ENCODE measurements at places on chromosomes 6 and 20.

DNA sequence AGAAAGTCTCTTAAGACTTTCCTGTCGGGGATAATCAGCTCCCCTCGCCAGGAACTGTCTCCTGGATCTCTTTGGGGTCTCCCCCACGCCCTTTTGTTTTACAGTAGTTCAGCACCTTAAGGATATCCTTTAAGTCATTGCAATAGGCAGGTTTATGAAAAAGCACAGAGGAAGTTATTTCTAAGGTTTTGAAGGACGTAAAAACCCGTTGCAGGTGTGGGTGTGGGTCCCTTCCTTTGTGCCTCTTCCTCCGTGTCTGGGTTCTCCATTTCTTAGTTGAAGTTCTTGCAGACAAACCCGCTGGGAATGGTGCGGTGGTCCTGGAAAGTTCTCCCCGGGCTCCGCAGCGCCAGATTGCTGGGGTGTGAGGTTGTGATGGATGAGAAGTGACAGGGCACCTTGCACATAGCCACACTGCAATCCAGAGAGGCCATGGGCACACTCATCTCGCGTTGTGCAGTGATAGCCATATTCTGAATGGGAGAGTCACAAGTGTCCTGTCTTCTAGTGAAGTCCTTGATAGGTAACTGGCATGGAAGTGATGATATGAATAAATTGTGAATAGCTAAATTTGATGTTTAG lies 65.2 kb downstream of the GTF2H5 start:
- DNase-seq, result no peak

DNA sequence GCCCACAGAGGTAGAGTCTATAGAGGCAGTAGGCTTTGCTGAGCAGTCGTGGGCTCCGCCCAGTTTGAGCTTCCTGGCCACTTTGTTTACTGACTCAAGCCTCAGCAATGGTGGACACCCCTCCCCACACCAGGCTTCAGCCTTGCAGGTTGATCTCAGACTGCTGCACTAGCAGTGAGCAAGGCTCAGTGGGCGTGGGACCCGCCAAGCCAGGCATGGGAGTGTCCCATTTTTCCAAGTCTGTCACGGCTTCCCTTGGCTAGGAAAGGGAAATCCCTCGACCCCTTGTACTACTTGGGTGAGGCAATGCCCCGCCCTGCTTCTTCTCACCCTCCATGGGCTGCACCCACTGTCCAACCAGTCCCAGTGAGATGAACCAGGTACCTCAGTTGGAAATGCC lies 135.3 kb upstream of the NT5E start:
- no peak for DNase-seq

GRCh38 chr6:33458676-33459075 lies 4.3 kb downstream of the ZBTB9 start:
- DNase-seq, result no peak

DNA sequence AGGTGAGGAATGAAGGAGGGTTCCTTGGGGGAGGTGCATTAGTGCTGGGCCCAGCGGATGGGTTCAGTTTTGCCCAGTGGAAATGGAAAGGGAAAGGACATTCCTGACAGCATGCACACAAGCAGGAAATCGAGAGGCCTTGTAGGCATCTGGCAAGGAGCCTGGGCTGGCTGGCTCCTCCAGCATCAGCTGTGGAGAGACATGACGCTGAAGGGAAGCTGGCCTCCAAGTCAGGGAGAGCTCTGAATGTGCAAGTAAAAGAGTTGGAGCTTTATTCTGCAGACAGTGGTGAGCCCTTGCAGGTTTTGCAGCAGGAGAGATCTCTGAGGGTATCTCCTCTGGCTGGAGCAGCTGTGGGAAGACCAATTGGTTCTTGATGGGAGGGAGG lies 154.3 kb downstream of the MRPL14 start:
- no peak for DNase-seq

DNA sequence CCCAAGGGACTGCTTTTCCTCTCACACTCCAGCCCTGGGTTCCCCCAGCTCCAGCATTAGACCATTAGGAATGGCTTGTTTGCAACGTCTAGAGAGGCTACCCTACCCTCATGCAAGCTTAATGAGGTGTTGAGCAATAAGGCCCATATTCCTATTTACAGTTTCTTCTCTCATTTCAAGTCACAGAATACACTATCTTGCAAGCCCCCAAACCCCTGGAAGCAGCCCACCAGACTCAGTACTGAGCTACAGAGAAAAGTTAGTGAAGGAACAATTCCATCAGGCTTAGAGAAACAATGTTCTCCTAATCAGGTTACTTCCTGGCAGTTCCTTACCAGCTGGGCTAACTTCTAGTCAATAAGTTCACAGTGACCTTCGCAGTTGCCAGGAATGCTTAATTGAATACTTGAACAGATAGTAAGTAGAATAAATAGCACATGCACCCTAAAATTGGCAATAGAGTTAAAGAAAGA lies 606.5 kb upstream of the NOX3 start:
- DNase-seq, result no peak

GRCh38 chr20:39829256-39829655 lies 859.8 kb downstream of the MAFB start:
- no peak for DNase-seq

DNA sequence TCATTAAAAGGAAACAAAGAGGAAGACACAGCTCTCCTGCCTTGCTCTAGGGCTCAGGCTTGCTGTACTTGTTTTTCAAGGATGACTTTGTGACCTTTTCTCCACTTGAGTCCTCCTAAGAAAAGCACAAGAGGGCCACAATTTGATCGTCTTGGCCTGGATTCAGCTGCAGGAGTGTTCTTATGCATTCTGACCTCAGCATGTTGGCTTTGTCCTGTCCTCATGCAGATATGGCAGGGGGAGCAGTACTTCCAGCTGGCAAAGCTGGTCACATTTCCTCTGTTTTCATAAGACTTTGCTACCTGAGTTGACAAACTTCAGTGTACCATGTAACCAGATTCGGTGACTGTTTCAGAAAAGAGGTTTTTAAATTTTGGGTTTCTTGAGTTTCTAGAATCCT lies 30.8 kb downstream of the KDM1B start:
- no peak for DNase-seq

DNA sequence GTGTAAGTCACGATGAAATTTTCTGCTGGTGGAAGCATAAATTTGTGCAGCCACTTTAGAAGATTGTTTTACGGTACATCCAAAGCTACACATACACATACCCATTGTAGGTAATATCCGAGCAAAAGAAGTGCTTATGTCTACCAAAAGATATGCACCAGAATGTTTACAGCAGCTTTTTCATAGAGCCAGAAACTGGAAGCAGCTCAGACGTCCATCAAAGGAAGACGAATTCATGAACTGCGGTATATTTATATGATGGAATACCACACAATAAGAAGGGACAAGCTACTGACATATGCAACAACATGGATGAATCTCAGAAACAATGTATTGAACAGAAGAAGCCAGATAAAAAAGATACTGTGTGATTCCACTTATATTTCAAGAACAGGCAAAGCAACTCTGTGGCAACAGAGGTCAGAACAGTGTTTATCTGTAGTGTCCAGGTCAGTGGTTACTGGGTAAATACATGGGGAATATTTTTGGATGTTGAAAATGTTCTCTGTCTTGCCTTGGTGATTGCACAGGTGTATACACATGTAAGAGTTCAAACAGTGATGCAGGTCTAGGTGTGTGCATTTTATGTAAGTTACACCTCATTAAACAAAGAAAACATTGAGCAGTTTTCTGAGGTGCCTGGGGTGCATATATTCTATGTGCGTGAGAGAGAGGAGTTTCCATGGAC lies 51.9 kb upstream of the EXOC2 start:
- no peak for DNase-seq

- DNase-seq, result no peak
Measured at GRCh38 chr20:11375966-11376365, 541.7 kb upstream of the BTBD3 start.

GRCh38 chr20:9617940-9618339 lies 103.5 kb downstream of the LAMP5 start:
- no peak for DNase-seq

- DNase-seq, result peak; percentile 58
Measured at GRCh38 chr20:40494248-40494647, 194.8 kb downstream of the MAFB start.

DNA sequence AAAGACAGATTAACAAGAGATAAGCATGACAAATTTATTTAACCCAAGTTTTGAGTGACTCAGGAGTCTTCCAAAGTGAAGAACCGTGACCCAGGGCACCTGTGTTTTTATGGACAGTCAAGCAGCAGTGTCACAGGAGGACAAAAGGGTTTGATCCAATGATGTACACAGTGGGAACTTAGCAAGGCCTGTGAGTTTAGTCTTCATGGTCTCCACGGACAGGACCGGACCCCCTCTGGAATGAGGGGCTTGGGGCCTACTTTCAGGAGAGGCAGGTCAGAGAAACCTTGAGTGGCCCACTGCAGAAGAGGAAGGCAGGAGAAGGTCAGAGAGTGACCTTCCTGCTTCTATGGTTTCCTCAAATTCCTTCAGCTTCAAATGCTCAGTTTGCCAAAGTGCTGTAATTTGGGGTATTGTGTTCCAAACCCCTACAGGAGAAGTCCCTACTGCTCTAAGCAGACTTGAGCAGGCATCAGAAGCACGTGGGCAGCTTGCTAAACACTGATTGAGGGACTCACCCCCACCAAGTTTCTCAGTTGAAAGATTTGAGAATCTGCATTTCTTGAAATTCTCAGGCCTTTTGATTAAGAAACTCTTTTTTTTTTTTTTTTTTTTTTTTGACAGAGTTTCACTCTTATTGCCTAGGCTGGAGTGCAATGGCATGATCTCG lies 26.4 kb upstream of the ZMYND8 start:
- no peak for DNase-seq
